IPS-NIHi11 (cell line): ENCODE measurements at places on chromosomes 13 and 19.
A peak's percentile ranks its signal among the peaks of the same experiment; 100 is the strongest.

GRCh38 chr13:58598241-58598640 is 966.7 kb downstream of the PCDH17 start:
- DNase-seq, result no peak

- DNase-seq, result peak; percentile 83
Measured at GRCh38 chr13:26482451-26483197, 74.9 kb upstream of the WASF3 start.

DNA sequence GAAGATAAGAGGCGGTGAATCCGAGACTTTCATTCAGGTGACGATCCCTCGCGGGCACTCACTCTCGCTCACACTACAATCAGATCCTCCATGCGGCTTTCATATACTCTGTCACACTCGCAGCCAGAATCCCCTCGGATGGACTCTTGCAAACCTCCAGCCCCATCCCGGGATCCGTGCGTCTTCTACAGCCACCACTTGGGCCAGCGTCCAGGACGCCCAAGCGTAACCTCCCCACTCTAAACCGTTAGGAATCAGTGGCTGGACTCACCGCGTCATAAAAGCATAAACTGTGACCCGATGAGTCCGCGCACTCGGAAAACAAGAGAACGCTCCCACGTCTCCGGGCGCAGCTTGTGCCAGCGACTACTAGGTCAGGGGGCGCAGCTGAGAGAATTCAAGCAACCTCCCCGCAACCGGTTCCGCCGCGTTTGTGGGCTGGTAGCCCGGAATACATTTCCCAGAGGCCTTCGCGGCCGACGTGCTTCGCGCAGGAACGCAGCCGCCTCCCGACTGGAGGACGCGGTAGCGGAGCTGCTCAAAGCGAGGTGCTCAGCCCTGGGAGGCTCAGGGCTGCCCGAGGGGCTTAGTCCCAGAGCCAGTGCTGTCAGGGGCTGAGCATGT is 27.6 kb downstream of the ZNF607 start:
- peak; percentile 83 for DNase-seq

DNA sequence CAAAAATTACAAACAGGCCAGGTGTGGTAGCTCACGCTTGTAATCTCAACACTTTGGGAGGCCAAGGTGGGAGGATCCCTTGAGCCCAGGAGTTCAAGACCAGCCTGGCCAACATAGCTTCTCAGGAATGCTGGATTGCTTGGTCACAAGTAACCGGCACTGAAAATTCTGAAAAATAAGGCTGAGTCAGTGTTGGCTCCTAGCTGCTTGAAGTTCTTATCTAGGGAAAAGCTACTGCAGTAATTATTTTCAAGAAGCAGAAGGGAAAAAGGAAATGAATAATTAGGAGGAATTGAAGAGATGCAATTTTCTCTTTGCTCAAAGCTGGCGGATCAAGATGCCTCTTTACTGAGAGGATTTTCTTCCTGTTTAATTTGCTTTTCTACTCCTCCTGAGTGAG is 75.0 kb upstream of the GTF3A start:
- DNase-seq, result no peak

GRCh38 chr13:34748596-34748995 is 193.5 kb upstream of the NBEA start:
- DNase-seq, result no peak

DNA sequence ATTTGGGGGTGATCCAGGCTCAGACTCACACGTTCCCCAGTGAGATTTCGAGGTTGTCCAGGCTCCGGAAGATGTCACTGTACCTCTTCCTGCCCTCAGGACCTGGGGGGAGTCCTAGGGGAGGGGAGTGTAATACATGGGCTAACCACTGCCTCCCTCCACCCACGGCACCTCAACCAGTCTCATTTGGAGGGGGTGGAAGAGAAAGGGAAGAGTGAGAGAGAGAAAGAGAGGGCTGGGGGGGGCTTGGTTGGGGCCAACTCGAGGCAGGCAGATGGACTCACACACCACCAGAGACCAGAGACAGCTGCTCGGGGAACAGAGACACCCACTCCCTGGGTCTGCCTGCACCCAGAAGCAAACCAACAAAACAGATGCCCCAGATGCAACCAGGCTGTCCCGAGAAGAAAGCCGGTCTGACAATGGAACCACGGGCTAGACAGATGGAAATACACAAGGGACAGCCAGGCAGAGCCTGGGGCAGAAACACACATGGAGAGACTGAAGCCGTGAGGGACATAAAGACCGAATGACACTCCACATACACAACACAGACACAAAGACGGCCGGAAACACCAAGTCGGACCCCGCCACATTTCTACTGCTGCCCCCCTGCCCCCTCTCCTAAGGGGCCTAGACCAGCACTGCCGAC is 825 bp downstream of the GMIP start:
- peak; percentile 3 for DNase-seq

GRCh38 chr19:6521718-6522646 is 8.8 kb upstream of the TNFSF9 start:
- no peak for DNase-seq

DNA sequence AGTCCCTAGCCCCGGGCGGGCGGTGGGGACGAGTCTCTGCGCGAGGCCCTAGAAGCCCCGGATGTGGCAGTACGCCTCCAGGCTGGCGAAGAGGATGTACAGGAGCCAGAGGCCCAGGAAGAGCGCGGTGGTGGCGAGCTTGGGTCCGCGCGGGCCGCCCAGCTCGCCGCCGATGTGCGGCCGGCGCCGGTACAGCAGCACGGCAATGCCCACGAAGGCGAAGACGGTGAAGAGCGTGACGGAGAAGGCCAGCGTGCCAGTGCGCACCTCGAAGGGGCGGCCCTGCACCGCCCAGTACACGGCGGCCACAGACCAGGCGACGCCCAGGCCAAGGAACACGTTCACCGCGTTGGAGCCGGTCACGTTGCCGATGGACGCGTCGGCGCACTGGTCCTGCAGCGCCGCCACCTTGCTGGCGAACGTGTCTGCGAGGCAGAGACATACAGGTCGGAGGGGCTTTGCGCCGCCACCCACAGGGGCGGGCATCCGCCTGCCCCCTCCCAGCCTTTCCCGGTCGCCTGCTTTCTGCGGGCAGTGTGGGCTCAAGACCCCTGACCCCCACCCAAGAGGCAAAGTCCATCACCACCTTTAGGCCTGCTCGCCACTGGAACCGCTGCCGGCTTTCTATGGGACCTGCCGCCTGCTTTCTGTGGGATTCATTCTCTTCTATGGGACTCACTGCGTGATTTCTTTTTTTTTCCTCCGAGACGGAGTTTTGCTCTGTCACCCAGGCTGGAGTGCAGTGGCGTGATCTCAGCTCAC is 10.9 kb upstream of the MEIS3 start:
- peak; percentile 63 for DNase-seq

DNA sequence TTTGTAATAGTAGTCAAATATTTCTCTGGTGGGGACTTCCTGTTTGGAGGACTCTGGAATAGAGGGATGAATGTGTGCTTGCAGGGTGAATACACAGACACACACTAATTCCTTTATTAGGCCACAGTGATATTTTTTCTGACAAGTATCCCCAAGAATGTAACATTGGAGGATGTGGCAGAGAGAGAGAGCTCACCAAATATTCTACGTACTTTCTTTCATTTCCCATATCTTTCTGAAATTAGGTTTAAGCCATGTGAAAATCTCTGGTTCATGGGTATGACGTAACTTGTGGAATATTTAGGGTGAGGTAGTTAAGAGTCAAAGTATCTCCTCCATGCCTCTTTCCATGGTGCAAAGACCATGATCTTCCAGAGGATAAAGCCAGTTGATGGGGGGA is 463.4 kb downstream of the DIAPH3 start:
- DNase-seq, result no peak

DNA sequence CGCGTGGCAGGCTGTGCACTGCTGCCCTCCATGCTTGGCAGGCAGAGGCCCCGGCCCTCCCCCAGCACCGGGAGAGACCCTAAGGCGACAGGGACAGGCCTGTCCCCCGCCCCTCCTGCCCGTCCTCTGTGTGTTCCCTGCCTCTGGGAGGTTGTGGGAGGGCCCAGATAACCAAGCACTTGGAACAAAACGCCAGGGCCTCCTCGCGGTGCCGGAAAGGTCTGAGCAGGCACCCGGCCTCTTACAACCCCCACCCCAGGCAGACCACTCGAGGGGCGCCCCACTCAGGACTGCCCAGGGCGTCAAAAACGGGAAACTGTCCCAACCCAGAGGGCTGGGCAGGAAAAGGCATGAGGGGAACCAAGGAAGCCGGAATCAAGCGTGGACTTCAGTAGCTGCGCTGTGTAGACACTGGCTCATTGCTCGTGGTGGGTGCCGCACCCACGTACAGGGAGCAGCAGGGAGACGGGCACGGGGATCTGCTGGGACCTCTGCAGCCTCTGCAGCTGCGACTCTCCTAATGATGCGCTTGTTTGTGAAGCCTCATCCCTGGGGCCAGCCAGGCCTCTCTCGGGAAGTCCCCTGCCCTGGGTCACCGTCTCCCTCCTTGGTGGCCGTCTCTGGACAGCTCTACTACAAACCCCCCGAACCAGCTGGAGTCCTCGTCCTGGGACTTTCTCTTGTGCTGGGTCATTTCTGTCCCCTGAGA is 20.0 kb downstream of the GNA11 start:
- DNase-seq, result no peak

- DNase-seq, result no peak
Measured at GRCh38 chr19:55552206-55552605, 6.9 kb upstream of the SBK3 start.

DNA sequence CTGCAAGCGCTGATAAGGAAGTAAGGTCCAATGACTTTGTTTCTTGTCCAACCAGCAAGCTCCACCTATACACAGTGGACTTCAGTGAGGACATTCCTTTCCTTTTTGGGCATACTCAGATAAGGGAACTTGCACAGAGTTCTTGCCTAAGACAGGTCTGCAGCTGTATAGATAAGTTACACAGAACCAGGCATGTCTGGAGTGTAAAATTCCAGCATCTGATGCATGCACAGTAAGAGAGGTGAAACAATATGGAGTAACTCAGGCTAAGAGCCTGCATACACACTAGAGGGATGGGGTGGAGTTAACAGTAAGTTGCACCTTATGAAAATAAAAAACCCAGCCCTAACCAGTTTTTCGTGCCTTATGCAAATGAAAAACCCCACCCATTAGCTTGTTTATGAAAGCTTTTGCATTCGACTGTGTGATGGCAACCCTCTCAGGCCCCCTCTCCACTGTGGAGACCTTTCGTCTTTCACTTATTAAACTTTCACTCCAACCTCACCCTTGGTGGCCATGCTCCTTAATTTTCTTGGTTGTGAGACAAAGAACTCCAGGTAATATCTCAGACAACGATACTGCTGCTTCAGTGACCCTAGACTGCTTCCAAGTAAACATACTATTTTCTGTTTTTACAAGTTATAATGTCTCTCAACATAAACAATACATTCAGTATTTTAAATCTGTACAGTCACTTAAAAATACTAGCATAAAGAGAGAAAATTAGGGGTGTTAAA is 2859.0 kb upstream of the PCDH20 start:
- DNase-seq, result no peak

- no peak for DNase-seq
Measured at GRCh38 chr19:16406356-16406755, 65.4 kb downstream of the EPS15L1 start.

DNA sequence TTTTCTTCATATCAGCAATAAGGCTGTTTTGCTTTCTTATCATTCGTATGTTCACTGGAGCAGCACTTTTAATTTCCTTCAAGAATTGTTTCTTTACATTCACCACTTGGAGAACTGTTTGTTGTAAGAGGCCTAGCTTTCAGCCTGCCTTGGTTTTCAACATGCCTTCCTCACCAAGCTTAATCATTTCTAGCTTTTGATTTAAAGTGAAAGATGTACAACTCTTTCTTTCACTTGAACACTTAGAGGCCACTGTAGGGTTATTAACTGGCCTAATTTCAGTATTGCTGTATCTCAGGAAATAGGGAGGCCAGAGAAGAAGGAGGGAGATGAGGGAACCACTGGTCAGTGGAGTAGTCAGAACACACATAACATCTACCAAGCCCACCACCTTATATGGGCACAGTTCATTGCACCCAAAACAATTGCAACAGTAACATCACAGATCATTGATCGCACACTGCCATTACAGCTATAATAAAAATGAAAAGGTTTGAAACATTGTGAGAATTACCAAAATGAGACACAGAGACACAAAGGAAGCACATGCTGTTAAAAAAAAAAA is 181.4 kb upstream of the TUBA3C start:
- no peak for DNase-seq

GRCh38 chr13:28479005-28479404 is 15.9 kb downstream of the FLT1 start:
- no peak for DNase-seq

DNA sequence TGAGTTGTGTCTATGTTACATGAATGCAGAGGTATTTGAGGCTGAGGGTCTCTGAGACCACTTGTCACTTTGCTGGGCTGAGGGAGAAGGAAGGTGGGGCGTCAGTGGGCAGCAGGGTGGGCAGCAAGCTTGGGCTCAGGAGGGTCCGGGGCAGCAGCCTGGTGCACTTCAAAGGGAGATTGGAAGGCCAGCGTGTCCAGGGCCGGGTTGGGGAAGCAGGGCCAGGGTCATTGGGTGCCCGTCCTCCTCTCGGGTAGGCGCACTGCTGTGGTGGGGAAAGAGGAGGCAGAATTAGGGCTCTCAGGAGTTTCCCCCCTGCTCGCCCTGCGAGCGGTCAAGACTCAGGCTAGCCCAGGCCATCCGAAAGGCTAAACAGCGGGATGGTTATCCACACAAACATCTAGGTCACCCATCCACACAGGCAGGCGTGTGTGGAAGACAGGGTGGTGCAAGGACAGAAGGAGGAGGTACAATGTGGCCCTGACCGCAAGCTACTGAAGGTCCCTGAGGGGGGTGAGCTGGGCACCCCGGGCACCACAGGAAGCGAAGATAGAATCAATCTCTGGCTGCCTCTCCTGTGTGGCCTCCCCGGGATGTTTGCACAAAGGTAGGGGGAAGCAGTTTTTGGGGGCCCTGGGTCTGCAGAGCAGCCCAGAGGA is 37.7 kb downstream of the MYO9B start:
- no peak for DNase-seq

DNA sequence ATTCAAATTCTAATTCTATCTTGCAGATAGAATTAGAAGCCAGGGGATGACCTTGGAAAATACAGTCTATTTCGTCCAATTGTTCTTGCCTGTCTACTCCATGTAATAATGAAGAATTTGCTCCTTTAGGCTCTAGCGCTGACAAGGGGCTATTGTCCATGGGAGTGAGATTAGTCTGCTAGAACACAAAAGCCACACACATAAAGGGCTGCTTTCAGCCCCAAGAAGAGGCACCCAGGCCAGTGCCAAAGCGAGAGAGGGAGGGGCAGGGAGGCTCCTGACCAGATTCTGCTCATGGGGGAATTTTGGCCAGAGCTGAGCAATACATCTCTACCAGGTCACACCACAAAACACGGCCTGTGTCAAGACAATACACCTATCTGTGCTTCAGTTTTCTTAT is 1306.9 kb downstream of the UQCRFS1 start:
- DNase-seq, result no peak

DNA sequence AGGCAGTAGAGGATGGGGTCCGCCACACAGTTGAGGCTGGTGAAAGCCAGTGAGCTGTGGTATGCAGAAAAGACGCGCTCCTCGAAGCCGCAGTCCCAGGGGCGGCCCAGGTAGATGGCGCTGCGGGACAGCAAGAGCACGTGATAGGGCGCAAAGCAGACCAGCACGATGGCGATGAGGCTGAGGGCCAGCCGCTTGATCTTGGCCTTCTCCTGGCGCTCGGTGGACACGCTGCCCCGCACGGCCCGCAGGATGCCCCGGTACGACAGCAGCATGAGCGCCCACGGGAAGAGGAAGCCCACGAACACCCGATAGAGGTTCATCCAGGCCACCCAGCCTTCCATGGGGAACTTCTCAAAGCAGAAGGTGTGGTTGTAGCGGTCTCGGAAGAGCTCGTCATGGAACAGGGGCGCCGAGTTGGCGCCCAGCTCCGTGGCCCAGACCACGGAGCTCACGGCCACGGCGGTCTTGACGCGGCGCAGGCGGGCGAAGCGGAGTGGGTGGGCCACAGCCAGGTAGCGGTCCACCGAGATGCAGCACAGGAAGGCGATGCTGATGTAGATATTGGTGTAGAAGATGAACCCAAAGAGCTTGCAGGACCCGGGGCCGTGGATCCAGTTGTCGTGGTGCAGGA is 6.5 kb upstream of the OPA3 start:
- peak; percentile 84 for DNase-seq
